ENCODE measurements at places on chromosomes 11 and 22.

GRCh38 chr11:131108760-131109159, 192.5 kb upstream of the SNX19 start:
- DNase-seq, result no peak

DNA sequence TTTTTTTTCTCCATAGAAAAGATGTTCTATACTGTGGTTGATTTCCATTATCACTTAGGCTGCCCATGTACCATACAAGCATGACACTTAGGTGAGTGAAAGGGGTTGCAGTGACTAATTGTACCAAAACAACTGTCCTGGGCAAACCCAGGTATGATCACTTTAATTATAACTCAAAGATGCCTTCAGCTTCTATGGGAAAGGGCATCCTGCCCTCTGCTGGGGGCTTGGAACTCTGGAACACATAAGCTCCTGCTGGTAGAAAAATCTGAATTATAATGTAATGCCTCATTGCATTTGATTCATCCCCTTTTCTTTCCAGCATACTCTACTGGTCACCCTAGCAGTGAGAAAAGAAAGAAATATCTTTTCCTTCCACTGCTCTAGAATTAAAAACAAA, 206.3 kb downstream of the DDX10 start:
- no peak for DNase-seq

DNA sequence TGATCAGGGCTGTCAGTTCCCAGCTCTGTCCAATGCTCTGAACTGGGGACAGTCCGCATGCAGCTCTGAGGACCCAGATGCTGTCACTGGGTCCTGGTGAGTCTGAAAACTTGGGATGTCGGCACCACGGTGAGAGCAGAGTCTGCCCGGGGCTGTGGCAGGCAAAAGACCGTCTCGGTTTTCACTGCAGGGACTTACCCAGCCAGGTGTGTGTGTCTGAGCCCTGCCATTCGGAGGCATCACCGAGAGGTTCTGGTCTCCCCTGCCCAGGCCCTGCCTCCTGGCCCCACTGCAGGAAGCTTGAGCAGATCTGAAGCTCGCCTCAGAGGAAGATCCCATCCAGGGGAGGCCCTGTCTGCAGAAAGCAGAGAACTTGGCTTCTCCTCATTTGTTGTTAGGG, 5.2 kb downstream of the TP53AIP1 start:
- no peak for DNase-seq

- no peak for DNase-seq
Measured at GRCh38 chr11:58193391-58193790, 4.5 kb downstream of the OR9Q2 start.

GRCh38 chr11:134939031-134939430, 527.0 kb upstream of the B3GAT1 start:
- no peak for DNase-seq
